ENCODE measurements at places on chromosomes 12 and 14.

DNA sequence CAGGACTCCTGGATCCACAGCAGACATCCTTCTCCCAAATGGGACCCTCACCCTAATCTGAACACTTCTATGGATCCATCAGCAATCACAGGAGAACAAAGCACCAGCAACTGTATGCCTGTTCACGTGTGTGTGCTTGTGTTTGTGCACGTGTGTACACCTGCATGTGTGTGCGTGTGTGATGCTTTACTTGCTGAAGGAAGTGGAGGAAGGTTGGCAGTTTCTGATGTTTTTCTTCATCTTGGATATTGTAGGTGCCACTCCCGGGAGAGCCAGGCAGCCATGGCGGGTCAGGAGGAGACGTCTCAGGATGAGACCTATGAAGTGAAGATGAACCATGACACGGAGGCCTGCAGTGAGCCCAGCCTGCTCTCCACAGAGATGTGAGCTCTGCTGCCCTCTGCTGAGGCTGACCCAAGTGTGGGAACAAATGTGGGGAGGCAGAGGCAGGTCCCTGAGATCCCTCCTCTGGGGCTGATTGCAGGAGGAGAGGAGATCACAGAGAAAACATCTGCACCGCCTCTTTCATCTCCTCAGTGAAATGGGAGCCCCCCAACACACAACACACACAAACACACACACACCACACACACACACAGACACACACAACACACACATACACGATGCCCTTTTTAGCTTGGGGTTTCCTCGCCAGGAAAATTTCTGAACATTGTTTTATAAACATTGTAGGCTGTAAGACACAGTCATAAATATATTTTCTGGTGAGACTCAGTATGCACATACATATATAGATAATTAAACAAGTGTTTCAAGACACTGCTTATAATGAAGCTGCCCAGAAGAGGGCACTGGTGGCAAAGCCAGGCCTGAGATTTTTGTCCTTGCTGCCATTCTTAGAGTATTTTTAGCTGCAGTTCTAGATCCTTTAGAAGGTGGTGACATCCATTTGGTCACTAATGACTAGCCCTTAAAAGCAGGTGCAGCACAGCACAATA lies 112.2 kb upstream of the FKBP4 start:
- DNase-seq: peak; percentile 59

GRCh38 chr12:79652521-79652920 lies 38.2 kb downstream of the PAWR start:
- no peak for DNase-seq

- DNase-seq: no peak
These were observed 228.5 kb downstream of the PTPRO start for GRCh38 chr12:15550793-15551192.

GRCh38 chr14:32006263-32007110 lies 70.6 kb upstream of the ARHGAP5 start:
- no peak for DNase-seq

GRCh38 chr14:60878121-60878520 lies 102.8 kb downstream of the TRMT5 start:
- DNase-seq: peak; percentile 21

GRCh38 chr14:61780125-61780524 lies 17.9 kb downstream of the SNAPC1 start:
- DNase-seq: no peak

GRCh38 chr12:101571105-101571504 lies 23.7 kb upstream of the MYBPC1 start:
- DNase-seq: no peak

DNA sequence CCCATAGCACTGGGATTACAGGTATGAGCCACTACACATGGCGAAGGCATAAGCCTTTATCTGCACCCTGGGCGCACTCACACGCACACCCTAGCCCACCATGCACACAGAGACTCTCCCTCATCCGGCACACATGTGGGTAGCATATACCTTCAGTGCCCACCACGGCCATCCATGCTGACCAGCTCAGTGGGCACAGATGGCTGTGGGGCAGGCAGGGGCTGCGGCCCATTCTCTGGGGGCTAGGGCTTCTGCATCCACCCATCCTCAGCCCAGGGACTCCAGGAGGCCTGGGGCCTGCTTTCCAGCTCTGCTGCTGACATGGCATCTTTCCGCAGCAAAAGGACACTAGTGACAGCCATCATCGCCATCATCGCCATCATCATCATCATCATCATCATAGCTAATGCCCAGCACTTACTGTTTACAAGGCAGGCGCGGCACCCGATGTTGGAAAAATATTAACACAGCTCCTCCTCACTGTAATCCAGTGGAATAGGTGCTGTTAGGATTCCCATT lies 111.2 kb downstream of the NCOR2 start:
- no peak for DNase-seq

DNA sequence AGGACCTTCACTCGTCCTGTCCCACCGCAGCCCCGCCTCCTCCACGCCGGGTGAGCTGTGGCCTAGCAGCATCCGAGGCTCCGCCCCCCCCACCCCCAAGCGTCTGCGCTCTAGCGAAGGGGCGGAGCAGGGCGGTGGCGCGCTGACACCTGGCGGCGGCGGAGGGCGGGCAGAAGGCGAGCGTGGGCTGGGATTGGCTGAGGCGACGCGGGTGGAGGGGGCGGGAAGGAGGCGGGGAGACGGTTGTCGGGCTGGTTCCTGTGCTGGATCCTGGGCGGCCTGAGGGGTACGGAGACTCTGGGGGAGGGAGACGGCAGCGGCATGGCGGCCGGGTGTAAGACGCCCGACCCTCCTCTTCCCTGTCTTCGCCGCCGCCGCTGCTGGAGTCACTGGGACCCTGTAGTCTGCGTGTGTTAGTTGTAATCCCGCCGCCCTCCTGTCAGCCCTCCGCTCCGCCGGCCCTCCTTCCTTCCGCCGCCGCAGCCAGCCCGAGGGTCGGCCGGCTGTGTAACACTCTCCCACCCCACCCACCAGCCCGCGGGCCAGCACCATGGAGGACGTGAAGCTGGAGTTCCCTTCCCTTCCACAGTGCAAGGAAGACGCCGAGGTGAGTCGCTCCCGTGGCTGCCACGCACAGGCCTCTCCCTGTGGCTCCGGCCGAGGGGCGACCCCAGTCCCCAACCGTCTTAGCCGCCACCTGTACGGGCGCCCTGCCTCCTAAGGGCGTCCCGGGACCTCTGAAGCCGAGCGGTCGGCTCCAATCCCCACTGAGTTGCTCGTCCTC lies at the start of gene STYX:
Gene STYX (plus strand): TSS at position 242 of the 784 bp plus-strand sequence. CDS start 309 bp downstream, at position 551.
- DNase-seq: peak; percentile 85

- no peak for DNase-seq
These were observed 9.8 kb downstream of the ZNF641 start for GRCh38 chr12:48340943-48341342.

DNA sequence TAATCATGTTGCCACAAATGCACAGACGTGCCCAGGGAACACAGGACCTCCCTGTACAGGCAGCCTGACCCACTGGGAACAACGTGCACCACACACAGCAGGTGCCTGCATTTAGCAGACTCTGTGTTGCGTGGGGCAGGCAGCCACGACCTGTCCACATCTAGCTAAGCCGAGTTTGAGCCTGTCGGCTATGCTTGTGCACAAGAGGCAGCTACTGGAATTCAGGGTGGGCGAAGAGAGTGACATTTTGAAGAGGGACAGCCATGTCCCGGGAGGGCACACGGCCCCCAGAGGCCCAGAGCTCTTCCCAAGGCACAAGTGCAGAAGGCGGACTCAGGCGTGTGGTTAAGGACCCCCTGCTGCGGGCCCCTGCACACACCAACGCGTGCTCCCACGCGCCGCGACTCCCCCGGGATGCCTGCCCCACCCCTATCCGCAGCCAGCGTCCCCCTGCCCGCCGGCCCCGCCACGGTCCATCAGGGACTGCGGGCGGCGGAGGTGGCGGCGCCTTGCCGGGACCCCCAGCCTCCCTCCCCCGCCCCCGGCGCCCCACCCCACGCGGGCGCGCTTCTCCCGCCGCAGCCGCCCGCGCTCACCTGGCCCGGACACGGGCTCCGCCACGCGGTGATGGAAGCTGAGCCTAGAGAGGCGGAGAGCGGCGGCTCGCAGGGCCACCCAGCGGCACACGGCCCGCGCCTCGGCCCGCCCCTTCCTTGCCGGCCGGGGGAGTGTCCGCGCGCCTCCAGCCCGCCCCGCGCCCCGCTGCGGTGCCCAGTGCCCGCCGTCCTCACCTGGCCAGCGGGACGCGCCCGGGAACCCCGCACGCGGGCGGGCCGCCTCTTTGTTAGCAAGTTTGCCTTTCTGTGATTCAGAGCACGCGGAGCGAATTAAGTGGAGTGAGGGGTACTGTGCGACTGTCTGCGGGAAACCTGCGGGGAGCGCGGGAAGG lies 125.3 kb upstream of the PRMT8 start:
- no peak for DNase-seq
